ENCODE measurements at places on chromosomes 2 and 18.

GRCh38 chr18:28177828-28178635, 1.1 kb upstream of the CDH2 start:
- DNase-seq, result no peak

DNA sequence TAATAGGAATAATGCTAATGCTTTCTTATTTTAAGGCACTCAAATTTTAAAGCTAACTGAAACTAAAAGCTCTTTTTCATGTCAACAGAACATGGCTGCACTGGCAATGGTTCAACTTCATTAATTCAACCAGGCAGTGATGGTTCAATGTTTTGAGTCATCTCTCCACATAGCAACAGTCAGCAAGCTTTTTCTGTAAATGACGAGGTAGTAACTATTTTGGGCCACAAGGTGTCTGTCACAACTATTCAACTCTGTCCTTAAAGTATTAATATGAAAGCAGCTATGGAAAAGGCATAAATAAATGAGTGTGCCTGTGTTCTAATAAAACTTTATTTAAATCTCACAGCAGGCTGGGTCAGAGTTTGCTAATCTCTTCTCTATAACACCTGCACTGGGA, 1425.6 kb upstream of the PIK3C3 start:
- no peak for DNase-seq

- DNase-seq, result no peak
Observed at GRCh38 chr2:117943013-117943672, 70.7 kb downstream of the CCDC93 start.

- DNase-seq, result no peak
Observed at GRCh38 chr2:241804326-241805229, 4.4 kb upstream of the NEU4 start.

- no peak for DNase-seq
Observed at GRCh38 chr18:73316513-73316912, 448.7 kb upstream of the NETO1 start.

All from T-helper 22 cell (primary cell).